ENCODE measurements at places on chromosomes 12 and 14. TPM values are rescaled to one million over a fixed set of nuclear protein-coding genes. Genes with fewer than 3 reads are reported as not detected.

SP1 gene
- total RNA-seq = 96.1 TPM

FGF23 gene
- total RNA-seq = not detected

WNT5B gene
- 2.7 TPM for total RNA-seq

TAS2R30 gene
- total RNA-seq = 3.0 TPM

GRCh38 chr14:99128185-99128584 lies 143.8 kb downstream of the BCL11B start:
- no peak for DNase-seq

- DNase-seq = no peak
These were observed 95.2 kb downstream of the GTF2A1 start for GRCh38 chr14:81125536-81125935.

DNA sequence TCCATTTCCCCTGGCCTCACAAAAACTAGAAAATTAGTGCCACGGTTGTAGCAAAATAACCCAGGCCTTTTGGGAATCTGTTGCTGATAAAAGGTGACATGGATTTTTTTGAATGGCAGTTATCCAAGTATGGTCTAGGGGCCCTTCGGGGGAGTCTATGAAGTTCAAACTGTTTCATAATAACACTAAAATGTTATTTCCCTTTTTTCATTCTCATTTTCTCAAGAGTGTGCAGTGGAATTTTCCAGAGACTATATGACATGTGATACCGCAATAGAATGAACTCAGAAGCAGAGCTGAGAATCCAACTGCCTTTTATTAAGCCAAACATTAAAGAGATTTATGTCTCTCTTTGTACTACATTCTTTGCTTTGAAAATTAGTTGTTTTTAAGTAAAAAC lies 26.9 kb downstream of the GSTZ1 start:
- no peak for DNase-seq
